ENCODE measurements at places on chromosomes 1 and 21.

DNA sequence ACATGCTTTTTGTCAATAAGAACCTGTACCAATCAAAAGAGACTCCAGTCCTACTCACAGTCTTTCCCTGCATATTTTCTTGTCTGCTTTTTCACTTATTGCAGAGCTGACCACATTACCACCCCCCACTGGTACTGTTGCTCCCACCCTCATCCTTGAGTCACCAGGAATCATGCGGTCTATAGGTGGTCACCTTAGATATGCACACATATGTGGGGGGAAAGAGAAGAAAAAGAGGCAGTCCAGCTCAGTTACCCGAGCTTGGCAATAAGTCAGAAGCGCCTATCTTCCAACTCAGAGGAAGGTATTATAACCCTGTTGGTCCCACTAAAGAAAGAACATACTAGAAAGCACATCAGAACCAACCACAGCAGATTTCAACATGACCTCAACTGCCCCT is 119.2 kb downstream of the SMYD2 start:
- no peak for DNase-seq

DNA sequence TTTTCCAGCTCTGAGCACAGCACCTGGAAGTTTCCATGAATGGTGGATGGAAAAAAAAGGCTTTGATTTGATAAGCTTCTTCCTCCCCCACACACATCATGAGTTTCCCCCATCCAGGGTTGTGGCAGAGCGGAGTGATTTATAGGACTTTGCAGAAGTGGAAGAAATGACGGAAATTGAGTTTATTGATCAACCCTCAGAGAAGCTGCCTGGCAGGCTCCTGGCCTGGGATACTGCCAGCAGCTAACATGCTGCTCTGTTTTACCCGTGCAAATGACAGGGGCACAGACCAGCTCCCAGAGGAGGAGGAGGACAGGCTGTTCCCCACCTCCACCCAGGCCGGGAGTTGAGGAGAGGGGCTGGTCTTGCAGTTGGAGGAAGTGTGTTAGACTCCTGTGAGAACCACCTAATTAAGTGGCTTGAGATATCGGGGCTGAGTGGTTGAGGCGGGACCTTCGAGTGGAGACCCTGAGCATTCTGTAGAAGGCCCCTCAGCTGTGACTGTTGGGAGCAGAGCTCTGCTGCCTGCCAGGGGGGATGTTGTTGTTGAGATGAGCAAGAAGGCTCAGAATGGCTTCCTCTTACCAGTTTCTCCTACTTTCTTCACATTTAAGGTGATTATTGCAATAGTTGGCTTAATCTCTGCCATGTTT is 21.8 kb downstream of the ADORA1 start:
- DNase-seq: no peak

- no peak for DNase-seq
Measured at GRCh38 chr1:234114648-234115307, 210.3 kb downstream of the SLC35F3 start.

GRCh38 chr1:199936441-199936840 is 91.1 kb upstream of the NR5A2 start:
- DNase-seq: no peak

- no peak for DNase-seq
Measured at GRCh38 chr1:22506130-22506692, 54.6 kb downstream of the ZBTB40 start.

GRCh38 chr1:245014247-245015029 is 140.3 kb upstream of the KIF26B start:
- DNase-seq: no peak

DNA sequence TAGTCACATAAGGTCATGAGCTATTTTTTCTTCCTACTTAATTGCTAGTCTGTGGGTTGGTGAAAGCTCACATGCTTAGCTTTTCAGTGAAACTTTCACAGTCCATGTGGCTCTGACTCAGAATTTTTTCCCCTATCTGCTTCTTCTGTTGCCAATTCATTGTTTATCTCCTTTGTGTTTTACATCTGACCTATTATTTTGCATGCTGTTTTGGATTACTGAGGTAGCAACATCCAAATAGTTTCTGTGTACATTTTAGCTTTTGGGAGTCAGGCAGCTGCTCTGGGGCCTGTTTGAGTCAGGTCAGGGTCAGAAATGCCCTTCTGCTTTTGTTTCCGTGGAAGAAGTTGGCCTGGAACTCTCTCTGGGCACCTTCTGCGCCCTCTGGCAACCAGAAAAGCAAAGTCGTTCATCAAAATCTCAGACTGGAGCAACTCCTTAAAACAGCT is 40.0 kb downstream of the ROR1 start:
- DNase-seq: peak; percentile 7

DNA sequence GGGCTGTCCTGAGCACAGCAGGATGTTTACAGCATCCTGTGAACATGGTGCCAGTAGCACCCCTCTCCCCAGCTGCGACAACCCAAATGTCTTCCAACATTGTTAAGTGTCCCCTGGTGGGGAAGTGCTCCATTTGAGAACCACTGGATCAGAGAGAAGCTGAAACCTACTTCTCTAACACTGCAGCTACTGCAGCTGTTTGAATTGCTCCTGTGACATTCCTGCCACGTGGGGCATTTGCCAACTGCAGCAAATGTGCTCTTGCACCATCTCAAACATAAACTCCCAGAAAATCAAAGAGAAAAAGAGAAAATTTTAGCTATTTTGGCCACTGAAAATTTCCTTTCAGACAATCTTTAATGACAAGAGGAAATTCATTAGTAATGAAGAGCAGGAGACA is 11.0 kb downstream of the SLC2A5 start:
- DNase-seq: no peak

GRCh38 chr1:9892563-9893528 is 17.2 kb downstream of the CTNNBIP1 start:
- no peak for DNase-seq

- no peak for DNase-seq
Measured at GRCh38 chr1:235486321-235486720, 17.9 kb downstream of the B3GALNT2 start.

DNA sequence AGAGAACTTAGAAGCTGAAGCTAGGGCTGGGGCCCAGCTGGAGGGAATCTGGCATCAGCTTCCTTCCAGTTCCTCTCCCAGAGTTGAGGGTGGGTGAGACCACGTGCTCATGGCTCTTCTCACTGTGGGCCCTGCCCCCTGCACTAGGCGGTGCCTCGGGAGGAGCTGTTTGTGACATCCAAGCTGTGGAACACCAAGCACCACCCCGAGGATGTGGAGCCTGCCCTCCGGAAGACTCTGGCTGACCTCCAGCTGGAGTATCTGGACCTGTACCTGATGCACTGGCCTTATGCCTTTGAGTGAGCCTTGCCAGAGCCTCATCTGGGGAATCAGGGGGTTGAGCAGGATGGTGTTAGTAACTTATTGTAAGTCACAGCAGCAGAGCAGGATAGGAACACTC is 16.1 kb downstream of the AKR1A1 start:
- no peak for DNase-seq

- DNase-seq: no peak
Measured at GRCh38 chr1:32984455-32985171, 20.0 kb upstream of the RNF19B start.

- DNase-seq: no peak
Measured at GRCh38 chr1:211497489-211498045, 5.6 kb upstream of the RD3 start.

- DNase-seq: no peak
Measured at GRCh38 chr1:4046836-4047461, 146.9 kb upstream of the C1orf174 start.

- no peak for DNase-seq
Measured at GRCh38 chr1:56922507-56922906, 43.3 kb downstream of the C8B start.

GRCh38 chr1:25088946-25089345 is 143.4 kb downstream of the SYF2 start:
- no peak for DNase-seq

GRCh38 chr1:9691108-9691445 is 39.5 kb downstream of the PIK3CD start:
- no peak for DNase-seq

DNA sequence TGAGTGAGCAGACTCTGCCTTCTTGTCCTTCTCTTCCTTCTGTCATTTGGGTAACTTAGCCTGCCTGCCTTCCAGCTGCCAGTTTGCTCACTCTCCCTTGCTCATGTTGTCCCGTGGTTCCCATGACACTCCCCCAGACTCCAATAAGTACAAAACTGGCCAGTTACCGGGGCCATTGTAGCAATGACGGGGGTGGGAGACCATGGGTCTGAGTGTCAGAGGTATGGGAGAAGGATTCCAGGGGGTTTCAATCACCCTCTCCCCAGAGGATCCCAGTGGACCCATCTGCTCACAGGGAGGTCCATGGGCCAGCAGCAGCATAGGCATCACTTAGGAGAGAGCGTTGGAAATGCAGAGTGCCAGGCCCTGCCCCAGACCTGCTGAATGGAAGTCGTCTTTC is 51.3 kb downstream of the CAPN9 start:
- no peak for DNase-seq

- DNase-seq: no peak
Measured at GRCh38 chr21:40852563-40852962, 5.6 kb upstream of the DSCAM start.

GRCh38 chr1:211589782-211590721 is 11.1 kb upstream of the SLC30A1 start:
- no peak for DNase-seq

DNA sequence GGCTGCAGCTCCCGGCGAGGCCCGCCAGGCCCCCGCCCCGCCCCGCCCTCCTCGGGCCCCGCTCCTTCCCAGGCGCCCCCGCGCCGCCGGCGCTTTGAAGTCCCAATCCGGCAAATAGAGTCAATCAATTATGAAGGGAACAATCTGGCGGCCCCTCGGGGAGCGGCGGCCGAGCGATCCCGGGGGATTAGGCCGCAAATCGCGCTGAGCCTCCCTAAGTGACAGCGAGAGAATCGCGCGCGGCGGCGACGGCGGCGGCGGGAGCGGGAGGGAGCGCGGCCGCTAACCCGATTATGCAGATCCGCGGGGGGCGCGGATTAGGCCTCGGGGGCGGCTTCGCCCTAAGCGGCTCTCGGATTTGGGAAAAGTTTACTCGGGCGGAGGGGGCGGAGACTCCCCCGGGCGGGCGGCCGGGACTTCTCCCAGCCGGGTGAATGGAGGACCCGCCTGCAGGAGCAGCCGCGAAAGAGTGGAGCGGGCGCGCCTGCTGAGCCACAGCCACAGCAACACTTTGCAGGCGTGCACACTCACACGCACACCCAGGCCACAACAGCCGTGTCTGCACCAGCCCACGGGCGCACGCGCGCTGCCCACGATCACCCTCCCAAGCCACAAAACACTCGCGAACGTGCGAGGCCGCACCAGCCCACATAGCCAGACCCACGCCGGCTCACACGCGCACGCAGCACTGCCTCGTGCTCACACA is 23.0 kb upstream of the DMBX1 start:
- DNase-seq: no peak

DNA sequence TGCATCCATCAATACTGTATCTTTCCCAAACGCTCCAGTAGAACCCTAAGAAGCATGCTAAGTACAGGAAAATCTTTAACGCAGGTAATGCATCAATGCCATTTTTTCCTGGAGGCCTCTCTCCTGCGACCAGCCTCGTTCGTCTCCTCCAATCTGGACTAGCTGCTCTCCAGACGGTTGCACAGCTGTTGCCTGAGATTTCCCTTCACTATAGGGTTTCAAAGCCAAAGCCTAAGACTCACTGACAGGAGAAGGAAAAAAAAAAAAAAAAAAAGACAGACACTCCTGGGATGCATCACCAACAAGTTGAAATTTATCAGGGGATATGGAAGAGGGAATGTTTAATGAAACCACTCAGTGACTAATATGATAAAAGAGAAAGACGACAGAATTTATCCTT is 93.0 kb downstream of the APP start:
- DNase-seq: no peak

- no peak for DNase-seq
Measured at GRCh38 chr21:45921917-45922316, 59.7 kb upstream of the COL6A1 start.

- no peak for DNase-seq
Measured at GRCh38 chr1:198175423-198176170, 18.8 kb downstream of the NEK7 start.

- no peak for DNase-seq
Measured at GRCh38 chr21:33266789-33267135, 595 bp downstream of the IL10RB start.

DNA sequence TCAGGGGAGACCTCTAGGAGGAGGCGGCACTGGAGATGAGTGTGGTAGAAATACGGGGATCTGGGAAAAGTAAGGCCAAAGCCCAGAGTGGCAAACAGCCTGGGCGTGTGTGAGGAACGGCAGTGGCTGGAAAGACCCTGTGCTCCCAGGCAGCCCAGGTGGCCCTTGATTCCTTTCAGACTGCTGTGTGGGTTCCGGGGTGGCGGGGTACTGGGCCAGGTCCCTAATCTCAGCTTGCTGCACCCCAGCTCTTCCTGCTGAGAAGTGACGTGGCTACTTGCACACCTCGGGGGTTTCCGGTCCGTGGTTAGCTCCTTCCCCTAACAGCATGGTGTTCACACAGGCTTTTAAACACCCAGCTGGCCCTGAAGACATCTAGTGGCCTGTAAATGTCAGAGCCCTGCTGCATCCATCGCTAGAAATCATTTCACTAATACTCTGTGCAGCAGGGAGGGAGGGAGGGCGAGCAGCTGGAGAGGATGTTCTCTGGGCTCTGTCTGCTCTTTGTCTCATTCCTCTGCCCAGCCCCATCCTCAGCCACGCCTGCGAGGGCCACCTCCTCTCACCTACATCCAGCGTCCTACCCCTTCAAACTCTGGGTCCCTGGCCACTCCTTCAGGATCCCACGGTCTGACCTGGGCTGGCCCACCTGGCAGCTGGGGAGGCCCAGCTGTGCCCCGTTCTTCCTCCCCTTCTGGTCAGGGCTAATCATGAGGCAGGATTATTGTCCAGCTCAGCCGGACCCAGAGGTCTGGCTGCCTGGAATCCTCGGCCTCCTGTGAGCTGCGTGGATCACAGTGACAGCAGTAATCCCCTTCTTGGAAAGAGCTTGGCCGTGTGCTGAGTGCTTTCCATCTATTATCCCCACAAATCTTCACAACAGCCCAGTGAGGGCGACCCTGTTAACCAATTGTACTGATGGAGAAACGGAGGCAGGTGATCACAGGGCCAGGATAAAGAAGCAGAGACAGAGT is 7.2 kb downstream of the ZDHHC18 start:
- DNase-seq: no peak

- no peak for DNase-seq
Measured at GRCh38 chr1:44413740-44414139, 8.7 kb downstream of the RNF220 start.

- no peak for DNase-seq
Measured at GRCh38 chr1:3217181-3217641, 148.2 kb downstream of the PRDM16 start.

Data from amygdala (tissue), 56 donors.